T47D (cell line): ENCODE measurements at places on chromosomes 2 and 18.

DNA sequence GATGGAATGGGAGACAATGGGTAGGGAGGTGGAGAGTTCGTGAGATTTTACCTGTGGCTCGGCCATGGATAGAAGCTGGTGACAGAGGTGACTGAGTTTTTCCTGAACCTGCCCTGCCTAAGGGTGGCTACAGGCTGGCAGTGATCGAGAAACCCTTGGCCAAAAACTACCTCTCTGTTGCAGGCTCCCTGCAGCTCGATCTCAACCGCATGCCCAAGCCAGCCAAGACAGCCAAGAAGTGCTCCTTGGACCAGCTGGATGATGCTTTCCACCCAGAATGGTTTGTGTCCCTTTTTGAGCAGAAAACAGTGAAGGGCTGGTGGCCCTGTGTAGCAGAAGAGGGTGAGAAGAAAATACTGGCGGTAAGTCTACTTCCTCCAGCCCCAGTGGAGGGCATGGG is 225.5 kb downstream of the DYSF start:
- DNase-seq = no peak

GRCh38 chr18:36661999-36662398 is 166.8 kb downstream of the TPGS2 start:
- peak; percentile 25 for DNase-seq

DNA sequence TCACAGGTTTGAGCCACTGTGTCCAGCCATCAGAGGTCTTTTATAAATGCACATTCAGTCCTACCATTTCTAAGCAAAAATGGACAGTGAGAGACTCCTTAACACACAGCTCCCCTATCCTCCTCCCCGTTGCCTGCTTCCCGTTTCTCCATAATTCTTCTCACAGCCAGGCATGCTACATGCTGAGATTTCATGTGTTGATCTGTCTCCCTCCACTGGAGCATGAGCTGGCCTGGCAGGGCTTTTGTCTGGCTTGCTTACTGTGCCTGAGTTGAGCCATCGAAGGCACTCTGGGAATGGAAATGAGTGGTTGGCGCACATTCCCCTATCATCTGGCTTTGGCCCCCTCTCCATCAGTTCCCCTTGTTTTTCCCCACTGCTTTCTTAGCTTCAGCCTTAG is 413.5 kb downstream of the PTPRM start:
- DNase-seq = no peak

- DNase-seq = no peak
Observed at GRCh38 chr2:234968631-234969305, 17.0 kb downstream of the SH3BP4 start.
